ENCODE measurements at places on chromosomes 4 and X.

DNA sequence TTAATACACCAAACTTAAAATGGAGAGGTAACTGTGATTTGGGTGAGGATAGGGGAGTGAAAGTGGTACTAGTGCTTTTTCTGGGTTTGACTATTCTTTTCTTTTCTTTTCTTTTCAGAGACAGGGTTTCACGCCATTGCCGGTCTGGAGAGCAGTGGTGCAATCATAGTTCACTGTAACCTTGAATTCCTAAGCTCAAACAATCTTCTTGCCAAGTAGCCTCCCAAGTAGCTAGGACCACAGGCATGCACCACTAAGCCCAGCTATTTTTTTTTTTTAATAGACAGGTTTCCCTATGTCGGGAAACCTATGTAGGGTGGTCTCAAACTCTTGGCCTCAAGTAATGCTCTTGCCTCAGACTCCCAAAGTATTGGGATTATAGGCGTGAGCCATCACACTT, 3.0 kb upstream of the ARMCX4 start:
- DNase-seq: no peak

GRCh38 chr4:142663828-142664227, 182.3 kb downstream of the INPP4B start:
- DNase-seq: no peak

GRCh38 chr4:136709897-136710296, 822.4 kb downstream of the PCDH18 start:
- DNase-seq: no peak

GRCh38 chr4:127846061-127846460, 34.6 kb upstream of the PLK4 start:
- no peak for DNase-seq

GRCh38 chr4:85806334-85806733, 331.4 kb downstream of the ARHGAP24 start:
- DNase-seq: no peak

DNA sequence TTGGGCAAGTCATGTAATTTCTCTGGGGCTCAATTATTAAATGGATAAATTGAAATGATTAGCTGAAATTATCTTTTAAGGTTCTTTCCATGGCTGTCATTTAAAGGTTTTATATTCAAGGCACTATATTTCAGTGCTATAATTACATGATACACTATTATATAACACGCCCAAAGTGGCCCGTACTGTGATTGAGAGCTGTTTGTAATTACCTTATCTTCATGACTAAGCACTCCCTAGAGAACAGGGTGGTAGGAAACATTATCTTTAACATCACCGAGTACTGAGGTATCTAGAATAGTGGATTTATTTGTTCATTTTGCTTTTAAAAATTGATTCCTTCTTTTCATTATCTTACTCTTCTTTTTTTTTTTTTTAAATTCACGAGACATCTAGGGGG, 79.0 kb downstream of the DIAPH2 start:
- DNase-seq: no peak

GRCh38 chr4:1171311-1172227, 814 bp downstream of the SPON2 start:
- DNase-seq: peak; percentile 52

- DNase-seq: no peak
Observed at GRCh38 chr4:107996949-107997788, 7.5 kb downstream of the HADH start.

DNA sequence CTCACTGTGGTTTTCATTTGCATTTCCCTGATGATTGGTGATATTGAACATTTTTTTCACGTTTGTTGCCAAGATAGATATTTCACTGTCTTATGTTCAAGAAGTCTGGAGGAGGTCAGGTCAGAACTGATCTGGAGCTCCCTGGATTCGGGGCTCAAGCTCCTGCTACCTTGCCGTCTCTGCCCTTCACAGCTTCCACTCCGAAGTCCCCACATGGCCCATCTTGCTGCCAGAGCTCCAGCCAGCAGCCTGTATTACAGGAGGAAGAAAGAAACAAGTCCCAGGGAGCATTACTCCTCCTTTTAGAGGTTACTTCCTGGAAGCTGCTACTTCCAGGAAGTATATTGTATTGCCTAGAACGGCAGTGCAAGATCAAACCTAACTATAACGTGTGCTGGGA, 17.9 kb upstream of the CDKN2AIP start:
- no peak for DNase-seq

DNA sequence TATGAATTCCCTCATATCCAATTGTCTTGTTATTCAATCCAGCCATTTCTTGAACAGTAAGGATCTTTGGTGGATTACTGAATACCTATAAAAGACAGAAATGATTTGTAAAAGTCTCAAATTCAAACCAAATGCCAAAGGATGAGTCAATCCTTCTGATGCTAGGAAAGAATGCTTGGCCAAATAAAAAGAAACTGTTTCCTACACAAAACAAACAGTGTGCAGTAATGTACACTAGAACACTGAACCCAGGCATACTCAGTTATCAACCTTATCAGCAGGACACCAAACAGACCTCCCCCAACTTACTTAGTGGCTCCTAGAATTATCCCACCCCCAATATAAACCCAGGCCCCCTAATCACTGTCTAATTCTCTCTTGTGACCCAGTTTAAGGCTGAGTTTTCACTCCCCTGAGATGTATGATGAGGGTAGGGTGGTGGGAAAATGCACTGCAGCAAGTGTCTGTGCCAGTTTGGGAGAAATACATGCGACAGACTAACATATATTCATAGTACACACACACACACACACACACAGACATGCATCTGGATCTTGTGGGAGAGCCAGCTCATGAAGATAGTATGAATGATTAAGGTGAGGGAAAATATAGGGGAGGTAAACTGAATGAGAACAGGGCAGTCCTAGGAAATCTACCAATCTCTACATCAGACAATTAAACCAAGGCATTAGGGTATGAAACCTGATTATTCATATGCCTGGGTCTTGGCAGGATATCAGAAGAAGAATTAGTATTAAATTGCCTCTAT, 35.0 kb downstream of the CLDN2 start:
- DNase-seq: no peak

- DNase-seq: no peak
Observed at GRCh38 chrX:121836000-121836399, 788.6 kb downstream of the GLUD2 start.

DNA sequence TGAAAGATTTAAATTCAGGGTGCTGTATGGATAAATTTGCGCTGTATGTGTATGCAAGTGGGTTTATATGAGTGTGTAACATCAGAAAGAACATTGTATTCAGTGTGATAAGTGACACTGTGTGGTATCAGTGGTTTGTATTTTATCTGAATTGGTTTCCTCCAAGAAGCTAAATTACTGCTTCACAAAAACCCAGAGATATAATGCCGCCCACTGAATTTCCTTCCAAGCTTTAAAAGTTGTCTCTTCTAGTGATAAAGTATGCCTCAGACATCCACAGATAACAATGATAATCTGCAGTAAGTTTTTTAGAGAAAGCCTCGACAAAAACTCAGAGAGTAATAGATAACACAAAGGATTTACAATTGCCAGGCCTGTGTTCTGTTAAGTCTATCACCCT, 710.6 kb upstream of the HS3ST1 start:
- DNase-seq: no peak

DNA sequence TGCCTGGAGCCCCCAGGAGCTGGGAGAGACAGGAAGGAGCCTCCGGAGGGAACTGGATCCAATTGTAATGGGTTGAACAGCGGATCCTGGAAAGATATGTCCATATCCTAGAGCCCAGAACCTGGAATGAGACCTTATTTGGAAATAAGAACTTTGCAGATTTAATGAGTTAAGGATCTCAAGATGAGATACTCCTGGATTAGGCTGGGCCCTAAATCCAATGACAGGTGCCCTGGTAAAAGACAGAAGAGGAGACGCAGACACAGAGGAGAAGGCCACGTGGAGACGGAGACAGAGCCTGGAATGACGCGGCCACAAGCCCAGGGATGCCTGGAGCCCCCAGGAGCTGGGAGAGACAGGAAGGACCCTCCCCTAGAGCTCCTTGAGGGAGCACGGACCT, 34.1 kb downstream of the P2RY8 start:
- DNase-seq: no peak

DNA sequence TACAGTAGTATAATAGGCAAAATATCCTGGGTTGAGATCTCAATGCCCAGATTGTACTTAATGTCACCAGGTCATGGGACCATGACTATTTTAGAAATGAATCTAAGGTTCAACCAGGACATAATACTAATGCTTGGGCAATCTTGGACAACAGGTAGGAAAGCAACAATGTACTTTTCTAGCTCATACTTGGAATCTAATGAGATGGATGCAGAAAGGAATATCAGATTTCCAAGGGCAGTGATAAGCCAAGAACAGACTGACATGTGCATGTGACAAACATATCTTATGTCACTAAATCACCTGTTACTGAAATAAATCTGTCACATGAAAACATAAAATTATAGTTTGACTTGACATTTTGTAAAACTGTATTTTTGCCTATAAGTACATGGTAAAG, 51.1 kb downstream of the RPS6KA3 start:
- no peak for DNase-seq

- no peak for DNase-seq
Observed at GRCh38 chr4:151038452-151039157, 23.5 kb upstream of the LRBA start.

- DNase-seq: no peak
Observed at GRCh38 chrX:134569306-134569705, 89.0 kb downstream of the PLAC1 start.

DNA sequence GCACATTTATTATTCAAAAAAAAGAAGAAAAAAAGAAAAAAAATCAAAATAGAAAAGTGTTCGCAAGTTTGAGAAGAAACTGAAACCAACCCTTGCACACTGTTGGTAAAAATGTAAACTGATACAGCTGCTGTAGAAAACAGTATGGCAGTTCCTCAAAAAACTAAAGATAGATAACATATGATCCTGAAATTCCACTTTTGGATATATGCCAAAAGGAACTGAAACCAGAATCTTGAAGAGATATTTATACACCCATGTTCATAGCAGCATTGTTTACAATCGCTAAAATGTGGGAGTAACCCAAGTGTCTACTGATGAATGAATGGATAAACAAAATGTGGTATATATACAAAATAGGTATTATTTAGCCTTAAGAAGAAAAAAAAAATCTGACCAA, 155.4 kb downstream of the TBCK start:
- DNase-seq: no peak

DNA sequence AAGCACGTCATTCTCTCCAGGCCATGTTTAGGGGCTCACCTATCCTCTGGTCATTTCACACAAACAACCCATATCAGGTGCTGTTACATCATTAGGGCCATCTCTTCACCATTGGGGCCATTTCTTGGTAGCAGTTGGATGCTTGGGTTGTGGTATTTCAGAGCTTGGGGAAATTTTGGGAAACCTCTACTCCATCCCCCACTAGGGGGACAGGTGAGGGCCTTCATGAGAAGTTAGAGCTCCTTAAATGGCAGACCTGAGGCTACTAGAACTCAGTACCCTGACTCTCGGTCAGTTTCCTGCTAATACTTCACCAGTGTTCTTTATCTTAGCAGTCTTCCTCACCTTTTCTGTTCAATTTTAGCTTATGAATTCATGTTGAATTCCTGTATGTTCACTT, 50.2 kb downstream of the ZNF827 start:
- DNase-seq: no peak

DNA sequence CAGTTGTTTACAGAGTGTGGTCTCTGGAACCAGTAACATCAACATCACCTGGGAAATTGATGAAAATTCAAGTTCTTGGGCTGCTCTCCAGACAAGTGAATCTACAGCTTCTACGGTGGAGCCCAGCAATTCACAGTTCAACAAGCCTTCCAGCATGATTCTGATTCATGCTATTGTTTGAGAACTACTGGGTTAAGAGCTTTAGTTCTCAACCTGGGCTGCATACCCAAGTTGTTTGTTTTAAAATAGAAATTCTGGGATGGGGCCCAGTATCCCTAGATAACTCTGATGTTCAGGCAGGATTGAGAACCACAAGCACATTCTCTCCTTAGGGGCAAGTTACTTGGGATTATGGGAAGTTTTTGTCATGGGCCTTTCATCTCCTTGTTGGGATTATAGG, 37.9 kb upstream of the PGK1 start:
- DNase-seq: no peak

GRCh38 chr4:172125443-172125842, 312.2 kb downstream of the GALNTL6 start:
- no peak for DNase-seq

DNA sequence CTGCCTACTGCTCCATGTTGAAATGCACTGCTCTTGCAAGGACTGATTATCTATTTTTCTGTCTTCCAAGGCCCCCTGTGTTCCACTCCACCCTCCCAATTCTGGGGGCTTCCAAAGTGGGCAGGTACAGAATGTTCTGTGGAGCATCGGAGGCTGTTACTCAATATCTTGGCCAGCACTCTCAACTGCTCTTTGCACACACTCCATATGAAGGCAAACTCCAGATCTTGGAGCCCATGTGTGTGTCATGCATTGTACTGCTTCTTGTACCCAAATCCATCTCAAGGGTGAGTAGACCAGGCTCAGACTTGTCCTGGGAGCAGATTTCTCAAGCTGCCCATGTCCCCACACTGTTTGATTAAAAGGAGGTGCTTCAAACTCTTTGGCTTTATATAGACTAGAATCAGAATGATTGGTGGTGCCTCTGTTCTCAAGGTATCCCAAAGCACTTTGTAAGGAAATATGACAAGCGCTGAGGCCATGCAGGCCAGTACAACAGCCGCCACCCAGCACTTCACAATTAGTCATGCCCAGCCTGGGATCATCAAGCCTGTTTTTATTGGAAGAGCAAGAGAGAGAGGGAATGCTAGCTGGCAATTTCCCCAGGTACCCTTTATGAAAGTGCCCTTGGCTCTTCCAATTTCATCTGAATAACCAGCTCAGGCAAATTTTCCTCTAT, 44.3 kb downstream of the AR start:
- no peak for DNase-seq

DNA sequence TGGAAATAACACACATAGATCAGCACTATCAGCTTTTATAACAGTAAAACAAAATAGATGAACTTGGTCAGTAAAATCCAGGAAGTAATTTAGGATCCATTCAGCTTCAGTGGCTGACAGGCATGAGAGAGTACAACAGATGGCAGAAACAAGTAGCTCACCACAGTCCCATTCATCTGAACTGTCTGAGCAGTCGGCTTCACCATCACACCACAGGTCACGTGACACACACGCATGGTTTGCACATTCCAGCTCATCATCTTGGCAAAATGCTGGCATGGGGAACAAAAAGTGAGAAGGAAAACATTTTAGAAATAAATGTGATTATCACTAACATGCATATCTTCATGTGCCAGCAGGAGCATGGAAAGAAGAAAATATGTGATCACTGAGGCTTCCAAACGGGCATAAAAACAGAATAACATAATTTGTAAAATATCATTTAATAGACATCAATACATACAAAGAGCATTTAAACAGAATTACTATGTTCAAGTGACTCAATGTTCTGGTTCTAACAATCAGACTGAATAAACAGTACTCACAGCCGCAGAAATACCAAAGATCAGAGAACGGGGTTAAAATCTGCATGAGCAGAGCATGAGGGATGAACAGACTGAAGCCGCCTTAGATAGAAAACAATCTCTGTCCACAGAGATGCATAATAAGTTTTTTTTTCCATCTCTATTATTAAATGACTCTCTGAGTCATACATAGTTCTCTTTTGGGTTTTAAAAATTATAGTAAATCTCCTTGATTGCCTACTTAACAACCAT, 158.1 kb downstream of the ATP10D start:
- DNase-seq: no peak

- no peak for DNase-seq
Observed at GRCh38 chr4:170729897-170730296, 640.1 kb upstream of the AADAT start.

- DNase-seq: no peak
Observed at GRCh38 chrX:23820235-23820782, 37.3 kb downstream of the SAT1 start.
